ENCODE measurements at places on chromosomes 1 and 21.

- DNase-seq: no peak
Observed at GRCh38 chr1:91744953-91745639, 140.9 kb downstream of the TGFBR3 start.

DNA sequence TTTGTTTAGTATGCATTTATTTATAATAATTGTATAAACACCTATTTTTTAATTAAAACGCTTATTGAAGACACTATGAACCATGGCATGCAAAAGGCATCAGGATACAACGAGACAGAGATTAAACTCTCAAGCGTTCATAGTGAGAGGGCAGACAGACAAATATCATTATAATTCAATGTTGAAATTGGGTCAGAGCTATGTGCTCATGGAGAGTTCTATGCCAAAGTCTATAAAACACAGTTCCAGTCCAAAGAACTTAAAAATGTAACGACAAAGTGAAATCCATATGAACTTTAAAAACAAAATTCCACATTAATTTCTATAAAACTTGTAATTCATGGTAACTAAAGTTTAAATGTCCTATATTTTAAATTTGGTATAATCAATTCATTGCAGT lies 724.0 kb downstream of the LTN1 start:
- DNase-seq: no peak

GRCh38 chr1:184865831-184866230 lies 108.5 kb downstream of the NIBAN1 start:
- DNase-seq: no peak

- peak; percentile 46 for DNase-seq
Observed at GRCh38 chr1:50705699-50706098, 254.4 kb downstream of the FAF1 start.

- DNase-seq: no peak
Observed at GRCh38 chr1:193156822-193157142, 29.6 kb downstream of the B3GALT2 start.

DNA sequence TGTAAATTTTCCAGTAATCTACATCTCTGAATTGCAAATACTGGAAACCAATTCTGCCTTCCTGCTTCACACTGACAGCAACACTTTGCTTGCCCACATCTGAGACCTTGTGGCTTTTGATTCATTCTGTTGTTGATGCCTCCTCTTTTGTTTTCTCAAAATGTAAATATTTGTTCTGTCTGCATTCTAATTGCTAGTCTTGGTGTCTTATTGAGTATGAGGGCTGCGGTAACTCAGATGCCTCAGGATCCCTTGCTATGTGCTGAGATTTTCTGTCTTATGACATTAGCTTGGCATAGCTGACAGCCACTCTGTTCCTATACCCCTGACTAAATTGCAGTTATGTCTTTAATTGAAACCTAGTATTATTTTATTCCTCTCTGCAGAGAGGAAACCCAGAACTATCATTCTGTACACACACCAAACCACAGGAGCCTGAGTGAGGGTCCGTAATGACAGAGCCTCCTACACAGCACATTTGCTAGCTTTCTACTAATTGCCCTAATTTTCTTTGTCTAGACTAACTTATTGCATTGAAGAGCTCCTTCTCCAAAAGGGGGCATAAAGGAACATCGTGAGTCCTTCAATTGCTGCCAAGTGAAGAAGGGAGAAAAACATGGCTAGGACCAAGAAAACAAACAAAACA lies 72.1 kb downstream of the GREM2 start:
- peak; percentile 60 for DNase-seq

- DNase-seq: peak; percentile 72
Observed at GRCh38 chr1:54950369-54951163, 29.9 kb upstream of the TMEM61 start.

- peak; percentile 5 for DNase-seq
Observed at GRCh38 chr1:171877701-171878100, 36.4 kb downstream of the DNM3 start.

- DNase-seq: no peak
Observed at GRCh38 chr1:97545446-97545845, 375.4 kb downstream of the DPYD start.

DNA sequence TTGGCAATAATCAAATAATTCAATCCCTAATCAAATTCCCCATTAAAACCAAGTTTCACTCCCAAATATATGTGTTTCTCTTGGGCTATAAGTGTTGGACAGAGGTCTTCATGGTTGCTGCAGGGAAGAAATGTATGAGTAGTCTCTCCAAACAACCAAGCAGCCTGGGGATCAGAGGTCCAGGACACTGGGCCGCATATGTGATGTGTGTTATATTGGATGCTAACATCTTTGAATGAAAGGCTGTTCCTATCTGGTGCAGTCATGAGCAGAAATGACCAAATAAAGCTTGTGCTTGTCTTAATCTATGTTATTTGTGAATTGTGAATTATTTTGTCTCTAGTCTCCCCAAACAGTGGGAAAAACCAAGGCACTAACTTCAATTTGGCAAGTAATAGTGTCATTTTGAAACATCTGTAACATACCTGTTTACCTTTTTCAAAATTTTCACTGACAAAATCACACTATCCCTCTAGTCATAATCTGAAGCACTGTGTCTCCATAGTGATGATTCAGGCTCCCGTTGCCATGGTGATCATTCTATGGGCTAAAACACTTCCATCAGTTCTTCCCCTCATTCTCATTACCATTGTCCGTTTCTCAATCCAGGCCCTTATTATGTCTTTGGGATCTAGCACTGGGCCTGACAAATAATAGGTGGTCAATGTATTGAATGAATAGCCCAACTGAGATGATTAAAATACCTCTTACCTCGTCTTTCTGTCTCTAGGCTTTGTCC lies 12.5 kb upstream of the TADA1 start:
- peak; percentile 17 for DNase-seq

DNA sequence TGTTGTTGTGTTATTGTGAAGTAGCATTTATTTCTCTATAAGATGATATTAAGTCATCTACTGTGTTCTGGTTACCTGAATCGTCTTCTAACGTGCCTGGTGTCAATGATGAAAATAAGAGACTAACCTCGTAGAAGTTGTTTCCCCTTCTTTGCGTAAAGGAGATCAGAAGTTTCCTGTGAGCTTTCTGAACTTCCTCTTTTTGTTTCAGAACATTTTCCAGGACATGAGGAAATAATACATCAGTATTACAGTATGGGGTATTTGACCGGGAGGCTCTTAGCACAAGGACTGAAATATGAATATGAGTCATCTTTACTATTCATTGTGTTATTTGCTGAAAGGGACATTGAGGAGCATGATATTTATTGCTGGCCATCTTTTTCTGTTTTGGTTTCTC lies 1.3 kb downstream of the ST6GALNAC3 start:
- no peak for DNase-seq

GRCh38 chr1:203722909-203723308 lies 42.1 kb upstream of the LAX1 start:
- no peak for DNase-seq

GRCh38 chr1:166391279-166392066 lies 224.7 kb upstream of the FAM78B start:
- no peak for DNase-seq

All from NCI-H146 (cell line).